Left renal cortex interstitium (tissue), 4 donors: ENCODE measurements at places on chromosomes 2 and 18.

DNA sequence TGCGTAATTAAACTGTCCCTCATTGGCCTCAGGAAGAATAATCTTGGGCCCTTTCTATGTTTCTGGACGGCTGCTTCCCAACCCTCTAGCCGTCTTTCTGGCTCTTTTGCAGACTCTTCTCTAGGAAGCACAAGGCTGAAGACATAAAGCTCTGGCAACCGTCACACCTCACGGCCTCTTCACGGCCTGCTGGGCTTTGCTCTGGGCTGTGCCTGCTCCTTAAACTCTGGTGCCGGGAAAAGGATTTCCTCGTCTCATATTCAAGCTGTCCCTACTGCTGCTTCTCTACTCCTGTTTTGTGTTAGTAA, 36.0 kb upstream of the WIPF1 start:
- DNase-seq, result peak; percentile 62

GRCh38 chr2:85066006-85066740, 67.0 kb upstream of the TCF7L1 start:
- no peak for DNase-seq

DNA sequence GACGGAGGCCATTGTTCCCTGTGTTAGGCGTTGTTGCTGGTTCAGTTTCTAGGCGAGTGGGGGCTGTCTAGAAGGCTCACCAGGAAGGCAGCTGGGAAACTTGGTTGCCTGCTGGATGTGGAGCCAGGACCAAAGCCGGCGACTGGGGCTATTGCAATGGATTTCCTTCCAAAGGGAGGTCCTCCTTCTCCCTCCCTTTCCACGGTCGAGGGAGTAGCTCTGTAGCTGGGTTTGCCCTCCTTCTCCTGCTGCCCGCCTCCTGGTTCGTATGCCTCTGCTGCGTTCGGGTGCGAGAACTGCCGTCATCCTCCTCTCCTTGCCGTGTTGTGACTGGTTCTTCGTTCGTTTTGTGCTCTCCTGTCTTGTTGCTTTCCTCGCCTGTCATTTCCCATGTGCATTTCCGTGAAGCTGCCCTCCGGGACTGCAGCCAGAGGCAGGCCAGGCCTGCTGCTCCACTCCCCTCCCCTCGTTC, 203.4 kb downstream of the NEDD4L start:
- DNase-seq, result no peak

DNA sequence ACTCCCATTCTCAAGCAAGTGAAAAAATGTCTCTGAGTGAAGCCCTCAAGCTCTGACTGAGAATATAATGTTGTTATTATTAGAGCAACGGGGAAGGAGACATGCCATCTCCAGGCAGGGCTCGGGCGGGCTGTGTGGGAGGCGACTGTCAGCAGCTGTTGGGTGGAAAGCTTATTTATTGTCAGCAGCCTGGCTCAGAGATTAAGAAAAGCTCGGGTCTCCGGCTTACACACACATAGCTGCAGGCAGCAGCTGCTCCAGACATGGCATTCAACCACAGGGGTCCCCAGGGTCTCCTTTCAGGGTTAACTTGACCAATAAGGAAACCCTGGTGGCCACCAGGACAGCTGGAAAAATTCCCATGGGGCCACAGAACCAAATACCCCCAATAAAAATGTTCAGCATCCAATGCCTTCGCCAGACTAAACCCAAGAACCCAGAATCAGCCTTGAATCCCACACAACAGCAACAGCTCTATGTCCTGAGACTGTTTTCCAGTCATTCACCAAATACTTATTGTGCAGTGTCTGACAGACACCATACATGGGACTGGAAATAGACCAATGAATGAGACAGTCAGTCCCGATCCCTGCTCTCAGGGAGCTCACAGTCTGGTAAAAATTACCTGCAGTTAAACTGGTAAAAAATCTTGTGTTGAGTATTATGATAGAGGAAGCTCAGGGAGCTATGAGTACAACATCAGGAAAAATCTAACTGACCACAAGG, 70.5 kb upstream of the RTN4 start:
- peak; percentile 62 for DNase-seq

GRCh38 chr2:64196963-64197362, 52.7 kb upstream of the PELI1 start:
- no peak for DNase-seq

GRCh38 chr2:48587560-48587959, 30.1 kb upstream of the GTF2A1L start:
- DNase-seq, result no peak

DNA sequence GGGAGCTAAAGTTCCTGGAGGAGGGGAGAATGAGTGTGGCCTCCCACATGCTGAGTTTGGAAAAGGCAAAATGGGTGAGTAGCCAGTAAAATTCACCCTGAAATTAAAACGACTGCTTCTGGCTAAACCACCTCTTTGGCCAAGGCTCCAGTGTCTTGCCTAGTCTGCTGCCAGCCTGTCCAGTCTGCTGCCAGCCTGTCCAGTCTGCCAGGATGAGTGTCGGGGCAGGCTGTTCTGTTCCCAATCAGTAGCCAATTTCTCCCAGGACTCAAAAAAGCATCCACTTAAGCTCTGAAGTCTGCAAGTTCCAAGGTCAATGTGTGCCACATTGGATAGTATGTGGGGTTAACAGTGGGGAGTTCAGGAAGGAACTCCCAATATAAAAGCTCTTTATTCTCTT, 134.6 kb upstream of the KLHL29 start:
- no peak for DNase-seq

- DNase-seq, result no peak
Observed at GRCh38 chr2:160423126-160423525, 70.5 kb downstream of the RBMS1 start.

- no peak for DNase-seq
Observed at GRCh38 chr2:175976391-175977157, 25.5 kb downstream of the LNPK start.

- DNase-seq, result no peak
Observed at GRCh38 chr2:111250448-111251030, 129.8 kb downstream of the BCL2L11 start.

DNA sequence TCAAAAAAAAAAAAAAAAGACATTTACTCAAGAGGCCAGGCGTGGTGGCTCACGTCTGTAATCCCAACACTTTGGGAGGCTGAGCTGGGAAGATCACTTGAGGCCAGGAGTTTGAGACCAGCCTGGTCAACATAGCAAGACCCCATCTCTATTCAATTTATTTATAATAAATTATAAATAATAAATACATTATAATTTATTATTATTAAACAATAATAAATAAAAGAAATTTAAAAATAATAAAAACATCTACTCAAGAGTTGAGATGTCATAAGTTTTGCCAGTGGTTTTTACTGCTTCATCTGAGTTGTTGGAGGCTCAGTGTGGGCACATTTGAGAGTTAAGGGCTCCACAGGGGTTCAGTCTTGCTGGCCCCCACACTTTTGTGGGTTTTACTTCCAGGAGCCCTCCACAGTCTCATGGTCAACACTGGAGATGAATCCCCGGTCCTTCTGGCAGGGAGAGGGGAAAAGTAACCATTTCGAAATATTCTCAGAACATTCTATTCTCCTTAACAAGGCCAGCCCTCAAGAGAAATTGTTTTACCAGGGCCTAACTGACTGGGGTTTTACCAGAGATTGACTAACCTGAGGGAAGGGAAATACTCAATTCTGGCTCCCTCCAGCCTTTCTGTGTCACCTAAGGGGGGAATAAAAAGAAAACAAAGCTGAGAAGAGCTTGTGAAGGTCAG, 51.6 kb upstream of the NCOA1 start:
- DNase-seq, result no peak

DNA sequence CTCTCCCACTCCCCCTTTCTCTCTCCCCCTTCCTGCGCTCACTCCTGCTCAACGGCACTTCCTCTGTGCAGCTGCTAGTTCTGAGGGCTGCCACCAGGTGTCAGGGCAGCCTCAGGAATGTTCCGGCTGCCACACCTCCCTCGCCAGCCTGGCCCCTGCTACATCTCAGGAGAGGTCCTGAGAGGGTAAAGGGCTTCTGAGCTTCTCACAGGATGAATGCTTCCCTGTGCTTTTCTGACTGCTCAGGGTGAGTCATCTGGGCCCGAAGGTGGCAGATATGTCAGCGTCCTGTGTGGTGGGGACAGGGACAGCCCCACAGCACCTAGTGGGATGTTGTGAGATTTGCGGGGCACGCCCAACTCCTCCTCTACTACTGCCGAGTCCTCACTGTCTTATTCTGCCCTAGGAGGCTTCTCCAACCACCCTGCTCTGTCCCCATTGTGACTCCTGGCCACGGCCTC, 49.0 kb downstream of the PLEKHB2 start:
- peak; percentile 36 for DNase-seq

- no peak for DNase-seq
Observed at GRCh38 chr2:199932312-199932855, 21.3 kb downstream of the C2orf69 start.

DNA sequence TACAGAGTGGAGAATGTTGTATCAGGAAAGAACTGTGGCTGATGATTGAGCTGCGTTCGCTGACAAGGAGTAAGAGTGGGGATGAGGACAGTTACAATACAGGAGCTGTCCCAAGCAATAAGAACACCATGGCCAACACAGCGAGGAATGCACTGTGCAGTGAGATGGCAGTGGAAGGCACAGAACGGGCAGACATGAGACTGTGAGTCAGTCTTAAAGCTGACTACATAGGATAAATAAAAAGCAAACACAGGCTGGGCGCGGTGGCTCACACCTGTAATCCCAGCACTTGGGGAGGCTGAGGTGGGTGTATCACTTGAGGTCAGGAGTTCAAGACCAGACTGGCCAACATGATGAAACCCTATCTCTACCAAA, 89.8 kb downstream of the CABYR start:
- no peak for DNase-seq

DNA sequence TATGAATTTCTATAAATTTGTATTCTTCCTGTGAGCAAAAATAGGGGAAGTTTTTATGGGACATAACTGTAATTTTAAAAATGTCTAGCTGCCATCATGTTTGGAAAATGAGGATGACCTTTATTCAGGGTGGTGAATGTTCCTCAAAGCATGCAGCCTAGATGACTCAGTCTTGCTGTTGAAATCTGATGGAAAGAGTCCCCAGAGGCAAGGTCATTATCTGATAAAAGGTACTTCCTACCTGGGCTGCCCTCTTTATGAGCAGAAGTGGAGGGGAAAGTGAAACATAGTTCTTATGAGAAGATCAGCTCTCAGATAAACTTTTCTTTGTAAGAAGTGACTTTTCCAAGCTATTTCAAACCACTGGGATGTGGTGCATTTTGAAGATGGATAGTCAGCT, 1144.7 kb upstream of the PIK3C3 start:
- no peak for DNase-seq

DNA sequence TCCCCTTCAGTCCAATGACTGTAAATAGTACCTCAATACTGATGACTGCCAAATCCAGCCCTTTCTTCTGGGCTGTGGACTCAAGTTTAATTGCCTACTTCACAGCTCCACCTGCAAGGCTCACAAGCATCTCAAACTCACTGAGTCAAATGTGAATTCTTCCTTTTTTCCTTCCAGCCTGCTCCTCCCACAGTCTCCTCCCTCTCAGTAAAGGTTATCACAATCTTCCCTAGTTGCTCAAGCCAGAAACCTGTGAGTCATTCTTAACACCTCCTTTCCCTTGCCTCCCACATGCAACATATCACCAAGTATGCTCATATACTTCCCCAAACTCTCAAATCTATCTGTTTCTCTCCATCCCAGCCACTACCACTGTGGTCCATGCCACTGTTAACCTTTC, 3.7 kb upstream of the MFSD6 start:
- no peak for DNase-seq

- DNase-seq, result no peak
Observed at GRCh38 chr2:192885569-192886160, 690.9 kb upstream of the TMEFF2 start.

DNA sequence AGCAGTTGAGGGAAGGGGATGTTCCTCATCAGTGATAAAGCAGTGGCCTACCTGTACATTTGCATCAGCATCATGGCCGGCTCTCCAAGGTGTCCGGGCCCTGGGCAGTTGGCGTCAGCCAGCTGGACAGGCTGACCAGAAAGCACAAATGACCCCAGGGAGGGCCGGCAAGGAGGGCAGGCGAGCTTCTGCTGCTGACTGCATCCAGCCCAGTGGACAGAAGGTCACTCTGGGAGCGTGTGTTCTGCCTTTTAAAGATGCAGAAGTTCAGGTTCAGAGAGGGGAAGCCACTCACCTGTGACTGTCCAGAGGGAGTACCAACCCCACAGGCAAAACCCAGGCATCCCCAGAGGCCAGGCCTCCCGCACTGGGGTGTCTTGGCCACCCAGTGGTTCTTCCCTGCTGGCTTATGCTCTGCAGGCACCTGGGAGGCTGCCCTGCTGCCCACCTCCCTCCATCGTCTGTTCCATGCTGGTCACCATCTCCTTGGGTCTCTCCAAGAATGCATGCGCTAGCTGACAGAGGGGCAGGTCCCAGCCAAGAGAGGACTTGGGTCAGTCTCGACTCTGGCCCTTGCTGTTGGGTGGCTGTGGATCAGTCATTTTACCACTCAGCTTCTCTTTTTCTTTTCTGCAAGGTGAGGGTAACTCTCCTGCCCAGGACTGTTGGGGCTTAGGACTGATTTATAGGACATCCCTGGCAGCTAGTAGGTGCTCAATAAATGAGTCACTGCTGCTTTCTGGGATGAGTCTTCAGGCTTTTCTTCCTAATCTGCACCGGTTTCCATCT, 89.9 kb downstream of the INHBB start:
- DNase-seq, result no peak

- DNase-seq, result no peak
Observed at GRCh38 chr2:160289831-160290230, 89.8 kb upstream of the ITGB6 start.

- DNase-seq, result no peak
Observed at GRCh38 chr2:83068714-83069113, 1390.4 kb downstream of the SUCLG1 start.

DNA sequence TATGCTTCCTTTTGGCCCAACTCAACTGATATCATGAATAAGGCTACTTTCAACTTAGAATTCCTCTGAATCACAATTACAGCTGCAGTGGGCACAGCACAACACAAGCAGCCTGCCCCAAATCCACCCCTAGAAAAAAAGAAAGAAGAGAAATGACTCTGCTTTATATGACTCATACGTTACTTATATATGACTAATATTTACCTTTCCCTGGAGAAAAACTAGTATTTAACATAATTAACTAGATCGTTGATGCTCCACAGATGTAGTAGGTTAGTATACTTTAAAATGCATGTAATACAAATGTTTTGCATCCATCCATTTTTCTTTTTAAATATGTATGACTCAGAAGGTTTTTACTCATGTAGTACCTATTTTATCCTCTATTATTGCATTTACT, 133.3 kb upstream of the UNC80 start:
- no peak for DNase-seq

DNA sequence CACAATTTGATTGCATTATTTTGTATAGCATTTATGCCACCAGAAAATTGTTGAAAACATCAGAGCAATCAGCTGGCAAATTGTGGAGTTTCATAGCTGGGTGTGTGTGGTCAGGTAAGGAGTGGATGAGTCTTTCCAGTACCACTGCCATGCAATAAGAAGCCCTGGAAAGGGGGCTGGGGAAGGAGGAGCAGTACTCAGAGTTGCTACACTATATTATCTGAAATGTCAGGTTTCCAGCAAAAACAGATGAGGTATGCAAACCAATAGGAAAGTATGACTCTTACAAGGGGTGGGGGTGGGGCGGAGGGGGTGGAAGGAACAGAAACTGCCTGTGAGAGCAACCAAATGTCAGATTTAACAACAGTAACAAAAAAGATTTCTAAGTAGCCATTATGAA, 112.2 kb downstream of the SOS1 start:
- DNase-seq, result no peak

- DNase-seq, result no peak
Observed at GRCh38 chr2:173496746-173497145, 142.1 kb downstream of the CDCA7 start.

- DNase-seq, result no peak
Observed at GRCh38 chr2:8571792-8572499, 109.9 kb upstream of the ID2 start.
